ENCODE measurements at places on chromosomes 7 and 10. TPM values are rescaled to one million over a fixed set of nuclear protein-coding genes. Genes with fewer than 3 reads are reported as not detected.

The AP5Z1 gene
- polyA plus RNA-seq: 22.1 TPM

The LRIT1 gene
- not detected for polyA plus RNA-seq

The CALHM3 gene
- polyA plus RNA-seq: not detected

The STEAP2 gene
- 2.1 TPM for polyA plus RNA-seq

The PSD gene
- 2.1 TPM for polyA plus RNA-seq

The MAGI2 gene
- 0.79 TPM for polyA plus RNA-seq

The SFTPA2 gene
- 1.4 TPM for polyA plus RNA-seq

The HOXA6 gene
- 0.69 TPM for polyA plus RNA-seq

The CCDC3 gene
- polyA plus RNA-seq: 24.3 TPM

The MDFIC gene
- 14.5 TPM for polyA plus RNA-seq

The PRSS58 gene
- polyA plus RNA-seq: not detected

The PLA2G12B gene
- polyA plus RNA-seq: not detected

The TRIM74 gene
- 0.19 TPM for polyA plus RNA-seq

The AKR1C3 gene
- polyA plus RNA-seq: 38.5 TPM

The SLC13A4 gene
- polyA plus RNA-seq: 7.1 TPM

The CFAP46 gene
- polyA plus RNA-seq: 0.40 TPM

The RGS10 gene
- polyA plus RNA-seq: 63.9 TPM

The ELOVL3 gene
- polyA plus RNA-seq: not detected

The GPNMB gene
- 55.0 TPM for polyA plus RNA-seq

The CNNM1 gene
- polyA plus RNA-seq: 0.81 TPM

The FFAR4 gene
- polyA plus RNA-seq: 0.15 TPM

The SVIL gene
- 35.2 TPM for polyA plus RNA-seq
